Fibroblast of skin of abdomen (primary cell): ENCODE measurements at places on chromosomes 2 and 18.

DNA sequence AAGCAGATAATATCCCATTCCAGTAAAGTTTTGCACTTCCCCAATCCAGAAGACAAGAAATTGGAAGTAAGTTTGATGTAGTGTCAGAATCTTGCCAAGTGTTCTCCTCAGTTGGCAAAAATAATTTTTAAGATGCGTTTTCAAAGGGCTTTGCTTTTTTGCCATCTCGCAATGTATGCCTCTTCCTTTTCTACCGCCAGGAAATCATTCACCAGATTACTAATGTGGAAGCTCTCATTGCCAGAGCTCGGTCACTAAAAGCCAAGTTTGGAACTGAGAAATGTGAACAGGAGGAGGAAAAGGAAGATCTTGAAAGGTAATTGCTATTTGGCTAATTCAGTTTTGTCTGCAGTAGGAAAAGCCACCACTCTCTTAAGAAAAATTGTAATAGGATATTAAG is 110.7 kb downstream of the RAB3GAP1 start:
- DNase-seq: no peak

DNA sequence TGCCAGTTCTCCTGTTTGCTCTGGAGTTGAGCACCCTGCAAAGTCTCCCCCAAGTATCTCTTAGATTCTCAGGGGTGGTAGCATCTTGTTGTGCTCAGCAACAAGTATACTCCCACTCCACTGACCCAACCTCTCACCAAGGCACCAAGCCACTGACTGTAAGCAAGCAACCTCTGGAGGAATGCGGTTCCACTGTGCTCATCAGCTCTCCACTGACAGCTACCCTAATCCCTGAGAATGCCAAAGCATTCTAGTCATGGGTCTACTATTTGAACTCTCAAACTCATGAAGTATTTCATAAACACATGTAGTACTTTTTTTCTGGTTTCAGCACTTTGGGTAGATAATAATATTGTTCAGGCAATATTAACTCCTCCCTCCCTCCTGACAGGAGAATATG is 170.0 kb downstream of the EPHA4 start:
- peak; percentile 69 for DNase-seq

DNA sequence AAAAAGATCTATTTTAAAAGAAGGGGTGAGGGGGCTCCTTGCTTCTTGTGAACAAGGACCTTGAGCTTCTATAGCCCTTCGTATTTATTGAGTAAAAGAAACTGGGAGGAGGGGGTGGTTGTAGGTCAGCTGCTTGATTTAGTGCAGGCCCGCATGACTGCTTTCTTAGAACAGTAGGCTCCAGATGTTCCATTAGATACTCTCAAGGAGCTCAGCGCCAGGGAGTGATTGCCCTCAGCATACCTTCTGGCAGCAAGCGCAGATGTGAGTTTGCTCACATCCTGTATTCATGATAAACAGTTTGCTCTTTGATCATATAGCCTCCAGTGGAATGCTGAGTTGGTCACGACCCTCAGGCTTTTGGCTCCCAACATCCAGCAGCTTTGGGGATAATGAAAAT is 108.9 kb upstream of the XPO1 start:
- peak; percentile 13 for DNase-seq

GRCh38 chr18:56139792-56140254 is 498.6 kb downstream of the TXNL1 start:
- DNase-seq: peak; percentile 89

GRCh38 chr18:47166294-47166693 is 9.9 kb downstream of the IER3IP1 start:
- no peak for DNase-seq

- no peak for DNase-seq
Measured at GRCh38 chr18:56267334-56267733, 371.1 kb downstream of the TXNL1 start.

- no peak for DNase-seq
Measured at GRCh38 chr2:232890896-232891601, 21.0 kb downstream of the SNORC start.

GRCh38 chr2:69168144-69168813 is 155.3 kb downstream of the ANTXR1 start:
- DNase-seq: no peak

- no peak for DNase-seq
Measured at GRCh38 chr18:4986066-4986465, 211.0 kb downstream of the AKAIN1 start.

- DNase-seq: no peak
Measured at GRCh38 chr2:212730994-212731393, 192.4 kb upstream of the ERBB4 start.

DNA sequence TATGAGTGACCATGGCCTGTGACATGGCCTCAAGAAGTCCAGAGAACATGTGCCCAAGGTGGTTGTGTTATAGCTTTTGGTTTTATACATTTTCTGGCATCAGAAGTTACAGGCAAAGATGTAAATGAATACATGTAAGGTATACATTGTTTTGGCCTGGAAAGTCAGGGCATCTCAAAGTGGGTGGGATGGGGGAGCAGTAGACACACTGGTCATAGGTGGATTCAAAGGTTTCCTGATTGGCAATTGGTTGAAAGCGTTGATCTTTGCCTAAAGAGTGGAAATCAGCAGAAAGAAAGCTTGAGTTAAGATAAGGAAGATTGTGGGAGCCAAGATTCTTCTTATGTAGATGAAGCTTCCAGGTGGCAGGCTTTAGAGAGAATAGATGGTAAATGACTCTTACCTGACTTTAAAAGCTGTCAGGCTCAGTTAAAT is 62.1 kb upstream of the DYNAP start:
- no peak for DNase-seq

GRCh38 chr2:235445116-235445515 is 48.7 kb upstream of the AGAP1 start:
- DNase-seq: no peak

DNA sequence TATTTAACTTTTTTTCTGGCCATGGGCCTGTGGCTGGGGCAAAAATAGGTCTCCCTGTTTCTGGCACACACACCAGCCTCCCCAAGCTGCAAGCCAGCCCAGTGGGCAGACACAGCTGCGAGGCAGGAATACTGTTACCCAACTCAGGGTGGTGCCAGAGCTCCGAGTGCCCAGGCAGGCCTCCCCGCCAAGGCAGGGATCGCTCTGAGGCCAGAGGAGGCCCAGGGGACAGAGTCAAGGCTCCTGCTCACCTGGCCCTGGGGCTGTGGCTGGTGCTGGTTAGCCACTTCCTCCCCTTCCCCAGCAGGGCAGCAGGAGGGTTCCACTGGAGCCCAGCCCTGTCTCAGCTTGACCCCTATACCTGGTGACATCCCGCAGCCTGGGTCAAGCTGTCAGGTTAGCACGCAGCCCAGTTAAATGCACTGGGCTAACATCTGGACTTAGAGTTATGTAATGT is 67.1 kb upstream of the EPAS1 start:
- DNase-seq: no peak

DNA sequence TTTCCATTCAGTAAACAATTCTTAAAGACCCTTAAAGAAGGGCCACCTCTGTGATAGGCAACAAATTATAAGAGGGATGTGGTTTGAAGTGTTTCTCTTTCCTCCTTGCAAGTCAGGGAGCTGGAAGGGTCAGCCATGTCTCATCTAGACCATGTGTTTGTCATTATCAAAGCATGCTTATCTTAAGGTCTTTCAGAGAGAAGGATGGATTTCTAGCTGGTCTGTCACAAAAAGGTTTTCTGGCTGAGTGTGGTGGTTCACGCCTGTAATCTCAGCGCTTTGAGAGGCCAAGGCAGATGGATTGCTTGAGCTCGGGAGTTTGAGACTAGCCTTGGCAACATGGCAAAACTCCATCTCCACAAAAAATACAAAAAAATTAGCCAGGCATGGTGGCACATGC is 59.2 kb upstream of the PEX13 start:
- peak; percentile 64 for DNase-seq

GRCh38 chr18:8562919-8563318 is 46.3 kb upstream of the RAB12 start:
- DNase-seq: no peak

GRCh38 chr2:118850168-118850900 is 2.9 kb upstream of the EN1 start:
- peak; percentile 67 for DNase-seq

GRCh38 chr2:109287838-109288237 is 158.8 kb downstream of the SH3RF3 start:
- DNase-seq: no peak

DNA sequence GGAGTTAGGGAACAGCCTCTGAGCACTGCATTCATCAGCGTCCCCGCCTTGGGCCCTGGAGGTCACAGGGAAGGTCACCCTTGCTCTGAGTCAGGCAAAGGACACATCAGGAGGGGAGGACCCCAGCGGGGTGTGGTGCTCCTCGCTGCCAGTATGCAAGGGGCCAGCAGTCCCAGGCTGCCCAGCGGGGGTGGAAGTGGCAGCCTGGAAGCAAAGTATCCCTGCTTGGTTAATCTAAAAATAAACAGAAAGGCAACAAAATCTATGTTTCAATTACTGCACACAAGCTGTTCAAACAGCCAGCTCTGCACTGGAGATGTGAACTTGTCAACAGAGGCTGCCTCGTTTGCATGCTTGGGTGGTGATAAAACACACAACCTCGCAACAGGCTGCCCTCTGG is 164.1 kb downstream of the KLHL29 start:
- DNase-seq: no peak

- no peak for DNase-seq
Measured at GRCh38 chr2:24972315-24972961, 683 bp upstream of the DNAJC27 start.

GRCh38 chr2:118815314-118815713 is 32.1 kb downstream of the EN1 start:
- no peak for DNase-seq

GRCh38 chr2:126220331-126220730 is 435.6 kb upstream of the GYPC start:
- DNase-seq: peak; percentile 22

- peak; percentile 99 for DNase-seq
Measured at GRCh38 chr2:12534646-12535263, 182.0 kb upstream of the TRIB2 start.

DNA sequence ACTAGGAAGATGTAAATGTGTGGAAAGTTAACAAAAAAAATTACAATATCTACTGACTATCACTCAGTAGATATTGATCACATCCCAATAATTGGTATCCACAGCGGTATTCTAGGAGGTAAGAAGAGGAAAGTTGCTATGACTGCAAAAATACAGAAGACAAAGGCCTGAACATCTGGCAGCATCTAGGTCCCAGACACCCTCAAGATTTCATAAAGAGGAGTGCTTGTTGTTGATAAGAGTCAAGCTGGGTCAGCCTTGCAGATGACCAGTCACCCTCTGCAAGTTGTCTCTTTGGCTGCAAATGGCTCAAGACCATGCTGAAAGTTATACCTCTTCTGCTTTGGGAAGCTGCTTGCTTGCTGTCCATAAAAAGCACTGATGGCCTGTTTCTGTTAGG is 228.4 kb upstream of the FBXO11 start:
- DNase-seq: no peak

DNA sequence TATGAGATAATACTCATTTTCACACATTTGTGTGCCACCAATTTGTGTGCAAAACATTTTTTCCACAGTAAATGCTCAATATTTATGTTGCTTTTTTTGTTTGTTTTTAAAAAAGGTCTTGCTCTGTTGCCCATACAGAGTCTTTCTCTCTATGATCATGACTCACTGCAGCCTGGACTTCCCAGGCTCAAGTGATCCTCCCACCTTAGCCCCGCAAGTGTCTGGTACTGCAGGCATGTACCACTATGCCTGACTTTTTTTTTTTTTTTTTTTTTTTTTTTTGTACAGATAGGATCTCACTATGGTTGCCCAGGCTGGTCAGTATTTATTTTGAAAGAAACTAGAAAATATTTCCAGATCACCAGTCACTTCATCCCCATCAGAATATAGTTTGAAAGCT is 297.8 kb upstream of the GYPC start:
- DNase-seq: no peak

DNA sequence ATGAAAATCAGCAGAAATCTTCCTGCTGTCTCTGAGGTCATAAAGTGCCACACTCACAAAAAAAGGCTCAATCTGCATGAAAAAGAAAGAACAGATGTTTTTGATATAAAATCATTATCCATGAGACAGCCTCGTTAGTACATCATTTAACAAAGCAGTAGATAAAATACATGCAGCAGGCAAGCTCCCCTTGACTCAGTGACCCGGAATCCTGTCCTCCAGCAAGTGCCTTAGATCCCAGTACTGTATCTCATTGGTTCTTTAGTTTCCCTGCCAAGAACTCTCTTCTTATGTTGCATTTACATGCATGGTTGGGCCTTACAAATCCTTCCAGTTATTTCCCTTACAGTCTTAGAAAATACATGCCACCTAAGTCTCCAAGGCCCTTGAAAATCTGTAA is 148.9 kb upstream of the CCDC195 start:
- peak; percentile 53 for DNase-seq

DNA sequence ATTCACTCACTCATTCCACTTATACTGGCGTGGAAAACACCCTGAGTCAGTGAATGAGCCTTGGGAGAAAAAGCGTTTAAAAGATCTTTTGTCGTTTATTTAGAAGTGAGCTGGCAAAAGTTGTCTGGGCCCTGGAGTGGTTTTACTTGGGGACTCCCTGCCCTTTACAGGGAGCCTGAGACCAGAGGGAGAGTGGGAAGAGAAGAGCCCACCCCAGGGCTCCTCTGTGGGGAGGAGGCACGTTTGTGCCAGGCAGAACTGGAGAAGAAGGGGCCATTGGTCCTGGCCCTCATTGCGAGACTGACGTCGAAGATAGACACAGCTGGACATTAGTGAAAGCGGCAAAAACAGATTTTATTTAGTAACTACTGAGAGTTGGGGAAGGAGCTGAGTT is 25.7 kb downstream of the DCDC2C start:
- DNase-seq: no peak

- DNase-seq: no peak
Measured at GRCh38 chr2:158777077-158777476, 18.0 kb upstream of the DAPL1 start.

GRCh38 chr2:218878926-218879761 is 1.5 kb upstream of the WNT10A start:
- peak; percentile 13 for DNase-seq

GRCh38 chr2:12619975-12620374 is 96.8 kb upstream of the TRIB2 start:
- DNase-seq: peak; percentile 88

DNA sequence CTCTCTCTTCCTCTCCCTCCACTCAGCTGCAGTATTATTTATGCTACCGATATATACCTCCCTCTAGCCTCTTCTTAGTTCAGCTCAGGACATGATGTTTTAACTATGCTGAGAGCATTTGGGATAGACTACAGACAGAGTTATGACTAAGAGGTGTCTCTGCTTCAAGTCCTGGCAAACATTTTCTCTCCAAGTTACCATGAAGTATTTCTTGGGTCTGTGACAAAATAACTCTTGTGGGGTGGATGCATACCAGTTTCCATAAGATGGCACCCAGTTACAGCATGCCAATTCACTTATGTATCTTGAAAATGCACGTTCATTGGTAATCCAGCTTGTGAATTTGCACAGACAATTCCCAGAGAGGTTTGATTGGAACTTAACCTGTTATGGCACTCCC is 737.6 kb downstream of the SLC4A3 start:
- DNase-seq: peak; percentile 60

DNA sequence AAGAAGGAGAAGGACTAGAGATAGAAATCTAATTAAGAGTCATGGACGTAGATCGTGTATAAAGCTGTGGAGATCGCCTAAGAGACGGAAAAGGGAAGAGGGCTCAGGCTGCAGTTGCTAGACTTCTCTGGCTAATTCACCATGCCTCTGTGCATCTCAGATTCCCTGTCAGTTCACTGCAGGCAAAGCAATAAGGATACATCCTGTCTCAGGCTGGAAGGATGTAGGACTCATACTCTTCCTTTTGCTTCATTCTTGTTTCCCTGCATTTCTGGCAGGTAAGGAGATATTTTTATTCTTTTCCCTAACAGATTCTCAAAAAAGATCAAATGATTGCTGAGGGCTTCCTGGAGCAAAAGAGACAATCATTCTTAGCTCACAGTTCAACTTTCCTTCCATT is 112.5 kb downstream of the AP1S3 start:
- DNase-seq: no peak
